Lower leg skin (tissue), 4 donors: ENCODE measurements at places on chromosomes 1 and 21. TPM values are rescaled to one million over a fixed set of nuclear protein-coding genes. Genes with fewer than 3 reads are reported as not detected.
A peak's percentile ranks its signal among the peaks of the same experiment; 100 is the strongest.

DNA sequence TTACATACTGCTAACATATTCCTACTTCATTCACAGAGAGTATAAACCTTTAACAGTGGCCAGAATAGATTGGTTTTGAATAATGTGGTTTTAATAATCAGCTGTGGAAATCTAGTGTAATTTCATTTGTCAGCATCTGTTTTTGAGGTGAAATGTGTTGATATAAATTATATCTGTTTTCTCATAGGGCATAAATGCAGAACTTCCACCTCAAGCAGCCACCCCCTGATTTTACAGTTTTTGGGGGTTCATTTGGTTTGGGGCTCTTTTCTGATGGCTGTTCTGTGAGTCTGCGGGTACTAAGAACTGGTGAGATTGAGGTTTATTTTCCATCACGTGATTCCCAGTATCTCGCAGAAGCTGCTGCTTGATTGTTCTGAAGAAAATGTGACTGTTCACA is 23.2 kb downstream of the EDARADD start:
- DNase-seq = no peak

GRCh38 chr1:229665912-229666558 is 40.0 kb downstream of the URB2 start:
- DNase-seq = no peak

- DNase-seq = no peak
Measured at GRCh38 chr1:3971981-3972380, 71.9 kb upstream of the C1orf174 start.

GRCh38 chr1:14955976-14956375 is 197.6 kb upstream of the TMEM51 start:
- DNase-seq = no peak

DNA sequence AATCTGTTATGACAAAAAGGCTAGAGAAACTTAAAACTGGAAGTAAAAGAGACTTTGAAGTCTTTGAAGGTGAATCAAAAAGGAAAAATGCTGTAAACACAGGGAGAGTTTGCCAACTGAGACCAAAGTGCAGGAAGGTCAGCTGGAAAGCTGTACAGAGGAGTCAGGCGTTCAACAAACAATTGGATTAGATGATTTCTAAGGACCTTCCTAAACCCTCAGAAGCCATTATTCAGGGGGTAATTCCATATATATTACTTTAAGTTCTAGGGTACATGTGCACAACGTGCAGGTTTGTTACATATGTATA is 156.8 kb downstream of the ZBTB18 start:
- DNase-seq = no peak

GRCh38 chr1:45999507-45999906 is 132.9 kb downstream of the PIK3R3 start:
- no peak for DNase-seq

- no peak for DNase-seq
Measured at GRCh38 chr1:236058141-236058934, 6.6 kb downstream of the NID1 start.

- no peak for DNase-seq
Measured at GRCh38 chr1:246681900-246682895, 42.0 kb upstream of the SCCPDH start.

- no peak for DNase-seq
Measured at GRCh38 chr21:31752967-31753366, 21.0 kb upstream of the SCAF4 start.

- no peak for DNase-seq
Measured at GRCh38 chr1:198604975-198605374, 33.9 kb upstream of the PTPRC start.

DNA sequence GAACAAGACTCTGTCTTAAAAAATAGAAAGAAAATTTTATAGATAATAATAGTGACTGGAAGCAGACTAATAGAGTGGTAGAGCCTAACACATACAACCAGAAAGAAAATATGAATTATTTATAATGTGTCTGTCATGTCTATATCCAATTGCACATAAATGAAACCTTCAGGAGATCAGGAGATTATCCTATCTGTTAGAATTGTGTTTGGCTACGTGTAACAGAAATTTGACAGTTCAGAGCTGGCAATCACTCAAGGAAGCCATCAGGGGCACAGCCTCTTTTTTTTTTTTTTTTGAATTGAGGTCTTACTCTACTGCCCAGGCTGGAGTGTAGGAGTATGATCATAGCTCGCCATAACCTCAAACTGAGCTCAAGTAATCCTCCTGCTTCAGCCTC is 157.2 kb downstream of the TGFB2 start:
- no peak for DNase-seq

GRCh38 chr1:169460191-169460833 is 25.4 kb downstream of the SLC19A2 start:
- DNase-seq = no peak

DNA sequence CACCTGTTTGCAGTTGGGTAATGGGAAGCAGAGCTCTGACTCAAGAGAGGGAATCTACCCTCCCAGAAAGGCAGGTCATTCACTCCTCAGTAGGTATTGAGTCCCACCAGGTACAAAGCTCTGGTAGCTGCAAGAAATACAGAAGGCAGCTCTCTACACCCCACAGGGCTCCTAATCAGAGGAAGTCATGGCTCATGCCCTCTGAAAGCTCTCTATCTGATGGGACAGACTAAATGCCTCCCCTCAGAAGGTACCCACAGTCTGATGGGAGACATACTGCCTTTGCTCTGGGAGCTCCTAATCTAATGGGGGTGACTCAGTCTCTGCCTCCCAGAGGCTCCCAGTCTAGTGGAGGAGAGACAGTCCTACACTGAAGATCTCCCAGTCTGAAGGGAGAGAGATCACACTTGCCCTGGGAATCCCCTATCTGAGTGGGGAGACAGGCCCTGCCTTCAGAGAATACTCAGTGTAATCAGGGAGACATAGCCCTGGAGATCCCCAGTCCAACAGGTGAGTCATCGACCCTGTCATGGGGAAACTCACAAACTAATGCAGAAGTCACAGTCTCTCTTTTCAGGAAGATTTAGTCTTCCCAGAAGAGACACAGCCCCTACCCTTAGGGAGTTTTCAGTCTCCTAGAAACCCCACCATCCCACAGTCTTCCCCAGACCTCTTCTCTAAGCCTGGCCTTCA is 23.7 kb downstream of the CAMK1G start:
- DNase-seq = no peak

- no peak for DNase-seq
Measured at GRCh38 chr21:42654179-42654912, 925 bp downstream of the PDE9A start.

DNA sequence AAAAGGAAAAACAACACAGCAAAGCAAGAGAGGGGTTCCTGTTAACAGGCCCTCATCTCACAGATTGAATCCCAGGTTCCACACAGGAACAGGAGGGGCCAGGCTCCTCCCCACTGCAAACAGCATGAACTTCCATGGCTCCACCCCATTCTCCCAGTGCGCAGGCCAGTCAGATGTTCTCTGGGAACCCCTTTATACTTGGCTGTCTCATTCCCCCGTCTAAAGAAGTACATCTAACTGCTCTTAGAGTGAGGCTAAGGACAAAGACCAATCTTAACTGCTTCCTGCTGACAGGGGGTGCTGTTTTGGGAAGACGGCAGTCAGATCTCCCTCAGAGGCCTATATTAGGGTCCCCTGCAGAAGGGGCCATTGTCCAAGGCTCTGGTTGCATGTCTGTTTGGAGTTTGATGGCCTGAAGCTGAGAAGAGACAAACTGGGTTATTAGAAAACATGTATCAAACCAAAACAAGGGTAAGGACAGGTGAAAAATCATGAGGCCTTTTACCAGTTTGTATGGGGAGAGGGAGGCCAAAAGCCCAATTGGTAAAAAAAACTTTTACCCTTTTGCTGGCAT is 10.5 kb upstream of the NASP start:
- peak; percentile 32 for DNase-seq

DNA sequence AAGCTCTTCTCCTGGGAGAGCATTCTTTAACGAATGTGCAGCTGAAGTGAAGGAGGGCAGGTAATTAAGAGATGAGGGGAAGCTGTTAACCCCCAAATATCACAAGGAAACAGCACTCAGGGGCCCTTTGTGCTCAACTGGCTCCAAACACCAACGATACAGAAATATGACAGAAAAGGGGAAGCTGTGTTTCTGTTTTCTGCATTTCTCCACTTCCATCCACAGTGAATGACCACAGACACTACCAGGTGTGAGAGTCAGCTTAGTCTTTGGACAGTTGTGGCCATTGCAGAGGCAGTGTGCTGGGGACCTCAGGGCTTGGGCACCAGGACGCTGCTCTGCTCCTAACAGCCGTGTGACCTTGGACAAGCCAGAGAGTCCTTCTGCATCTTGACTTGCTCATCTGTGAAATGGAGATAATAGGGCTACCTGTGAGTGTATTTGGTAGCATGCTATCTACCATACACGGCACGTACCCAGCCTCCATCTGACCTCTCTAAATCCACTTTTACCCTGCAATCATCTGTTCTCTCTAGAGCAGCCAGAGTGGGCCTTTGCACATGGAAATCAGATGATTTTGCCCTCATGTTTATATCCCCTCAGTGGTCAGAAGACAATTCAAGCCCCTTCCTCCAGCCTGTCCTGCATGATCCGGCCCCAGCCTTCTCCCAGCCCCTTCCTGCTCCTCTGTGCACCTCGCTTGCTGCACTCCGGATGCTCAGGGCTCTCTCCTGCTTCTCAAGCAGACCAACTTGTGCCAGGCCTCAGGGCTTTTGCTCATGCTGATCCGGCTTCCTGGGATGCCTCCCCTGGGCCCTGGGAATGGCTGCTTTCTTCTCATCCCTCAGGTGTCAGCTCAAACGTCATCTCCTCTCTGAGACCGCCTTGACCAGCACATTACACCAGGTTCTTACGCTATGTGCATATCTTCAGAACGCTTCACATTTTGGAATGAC is 4.7 kb upstream of the TINAGL1 start:
- no peak for DNase-seq

GRCh38 chr1:52007215-52008002 is 16.9 kb upstream of the RAB3B start:
- DNase-seq = no peak

DNA sequence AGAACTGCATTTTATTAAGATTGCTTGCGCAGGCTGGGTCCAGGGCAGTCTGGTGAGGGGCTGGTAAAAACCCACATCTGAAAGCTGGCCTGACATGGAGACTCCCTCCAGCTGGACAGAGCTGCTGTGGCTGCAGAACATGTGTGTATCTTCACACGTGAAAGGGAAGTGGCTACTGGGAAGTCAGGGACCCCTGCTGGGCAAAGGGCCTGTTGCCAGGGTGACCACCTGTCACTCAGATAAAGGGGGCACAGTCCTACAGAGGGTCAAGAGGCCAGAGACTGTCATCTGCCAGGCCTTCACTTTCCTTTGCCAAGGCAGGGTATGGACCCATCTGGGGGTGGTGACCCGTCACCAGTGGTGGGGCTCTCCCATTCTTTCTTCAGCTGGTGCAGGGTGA is 17.5 kb downstream of the NKAIN1 start:
- no peak for DNase-seq

DNA sequence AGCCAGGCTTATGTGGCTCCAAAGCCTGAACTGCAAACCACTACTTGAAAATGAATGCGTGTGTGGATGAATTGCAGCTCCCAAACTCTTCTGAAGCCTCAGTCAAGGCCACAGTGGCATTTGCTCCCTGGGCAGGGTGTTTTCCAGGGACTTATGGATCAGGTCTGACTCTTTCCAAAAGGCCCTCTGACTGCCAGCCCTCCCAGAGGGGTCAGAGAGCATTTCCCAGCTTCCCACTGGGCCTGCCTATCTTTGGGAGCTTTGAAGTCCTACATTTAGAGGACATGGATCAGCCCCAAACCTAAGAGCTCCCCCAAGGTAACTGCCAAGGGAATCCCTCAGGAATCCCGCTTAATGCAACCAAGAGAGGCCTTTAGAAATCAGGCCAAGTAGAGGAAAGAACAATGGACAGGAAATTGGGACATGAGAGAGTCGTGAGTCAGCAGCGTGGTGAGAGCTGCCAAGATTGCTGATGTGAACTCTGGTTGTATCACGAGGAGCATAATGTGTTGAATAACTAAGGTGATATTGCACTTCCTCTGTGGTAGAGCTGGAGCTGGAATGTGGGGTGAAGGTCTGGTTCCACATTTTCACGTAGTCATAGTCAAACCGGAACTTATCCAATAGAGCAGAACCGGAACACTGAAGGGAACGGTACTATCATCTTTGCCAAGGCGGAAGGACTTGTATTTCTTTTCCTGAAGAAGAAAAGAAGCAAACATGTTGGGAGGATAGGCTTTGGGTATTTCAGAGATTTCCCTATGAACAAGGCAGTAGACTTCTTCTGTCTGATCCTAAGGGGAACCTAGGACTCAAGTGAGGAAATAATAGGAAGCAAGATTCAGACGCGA is 99.4 kb upstream of the JUN start:
- peak; percentile 85 for DNase-seq

DNA sequence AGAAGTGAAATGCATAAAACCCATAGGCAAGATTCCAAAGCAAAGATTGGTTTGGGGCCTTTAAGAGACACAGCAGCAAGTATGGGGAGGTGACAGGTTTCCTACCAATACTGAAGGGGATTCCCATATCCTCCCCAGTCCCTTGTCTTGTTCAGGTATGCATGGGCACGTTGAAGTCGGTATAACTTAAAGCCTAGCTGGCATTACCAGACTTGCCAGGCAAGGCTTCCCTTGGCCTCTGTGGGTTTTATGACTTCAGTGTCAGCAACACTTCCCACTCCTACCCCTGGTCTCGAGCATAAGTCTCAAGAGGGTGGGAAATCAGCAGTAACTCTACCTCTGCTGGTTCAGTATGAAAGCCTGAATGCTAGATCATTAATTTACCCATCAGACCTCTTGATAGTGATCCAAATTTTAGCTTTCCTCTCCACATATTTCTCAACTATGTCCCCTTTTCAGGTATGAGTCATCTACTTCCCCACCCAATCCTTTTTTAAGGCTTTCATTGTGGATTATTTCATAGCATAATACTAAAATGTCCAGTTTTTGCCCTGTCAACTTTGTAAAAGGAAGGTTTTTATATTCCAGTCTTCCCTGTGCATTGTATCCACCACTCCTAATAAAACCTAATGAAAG is 6.8 kb downstream of the CYP4X1 start:
- DNase-seq = no peak

DNA sequence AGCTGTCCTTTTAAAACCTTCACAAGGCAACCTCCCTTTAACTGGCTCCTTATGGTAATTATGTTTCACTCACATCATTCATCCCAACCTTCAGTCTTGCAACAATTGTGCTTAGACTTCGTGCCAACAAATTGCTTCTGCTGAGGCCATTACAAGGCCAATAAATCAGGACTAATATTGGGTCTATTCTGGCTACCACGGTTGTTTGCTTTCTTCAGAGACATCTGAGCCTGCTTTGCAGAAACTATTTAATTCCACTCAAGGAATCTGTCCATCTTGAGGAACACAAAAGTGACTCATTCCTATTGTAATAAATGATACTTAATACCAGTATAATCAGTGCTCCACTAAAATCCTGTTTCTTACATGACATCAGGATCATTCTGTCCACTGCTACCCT is 2.6 kb upstream of the GSTM4 start:
- no peak for DNase-seq

GRCh38 chr1:172287208-172287607 is 133.3 kb upstream of the C1orf105 start:
- DNase-seq = peak; percentile 76

GRCh38 chr21:34510148-34511142 is 1.6 kb downstream of the KCNE1 start:
- DNase-seq = peak; percentile 91

The LCE2B gene
- total RNA-seq = 1,688 TPM

The GJB3 gene
- total RNA-seq = 314 TPM

The TTC34 gene
- total RNA-seq = 0.21 TPM

The SH2D5 gene
- 0.23 TPM for total RNA-seq

The CACNA1S gene
- total RNA-seq = not detected

The AMPD1 gene
- total RNA-seq = not detected

The CFAP57 gene
- 0.19 TPM for total RNA-seq

The GLMP gene
- 49.1 TPM for total RNA-seq

The STUM gene
- 2.8 TPM for total RNA-seq

The KCNA2 gene
- total RNA-seq = 0.65 TPM

The SELP gene
- 0.65 TPM for total RNA-seq

The G0S2 gene
- 4.9 TPM for total RNA-seq

The AKNAD1 gene
- 5.5 TPM for total RNA-seq
